ENCODE measurements at places on chromosomes 16 and 17.
A peak's percentile ranks its signal among the peaks of the same experiment; 100 is the strongest.

DNA sequence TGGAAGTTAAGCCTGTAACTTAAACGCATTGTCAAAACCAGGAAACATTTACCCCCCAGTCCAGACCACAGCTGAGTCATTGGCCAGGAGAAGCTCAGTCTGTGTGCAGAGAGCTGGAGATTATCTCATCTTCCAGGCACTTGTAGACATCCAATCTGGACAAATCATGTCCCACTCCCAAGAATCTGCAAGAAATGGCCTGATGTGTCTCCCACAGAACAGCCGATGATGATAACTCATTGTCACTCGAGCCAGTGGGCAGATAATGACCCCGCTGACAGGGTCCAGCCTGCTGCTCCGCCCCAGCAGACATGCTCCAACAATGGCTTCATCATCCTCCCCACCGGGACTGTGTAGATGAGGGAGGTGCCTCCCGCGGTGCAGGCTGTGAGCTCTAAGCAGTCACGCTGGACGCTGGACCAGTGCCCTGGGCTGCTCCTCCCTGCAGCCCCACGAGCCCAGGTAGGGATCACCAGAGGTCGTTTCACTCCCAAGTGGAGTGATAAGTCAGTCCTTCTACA, 322.5 kb downstream of the C16orf95 start:
- DNase-seq: no peak

- no peak for DNase-seq
These were observed 1139.8 kb downstream of the CDH11 start for GRCh38 chr16:63982110-63982509.

GRCh38 chr17:43183921-43184320, 12.9 kb downstream of the NBR1 start:
- no peak for DNase-seq

- DNase-seq: no peak
These were observed 688 bp downstream of the CRK start for GRCh38 chr17:1455291-1455796.

GRCh38 chr16:81275795-81276194, 37.3 kb downstream of the BCO1 start:
- DNase-seq: no peak

DNA sequence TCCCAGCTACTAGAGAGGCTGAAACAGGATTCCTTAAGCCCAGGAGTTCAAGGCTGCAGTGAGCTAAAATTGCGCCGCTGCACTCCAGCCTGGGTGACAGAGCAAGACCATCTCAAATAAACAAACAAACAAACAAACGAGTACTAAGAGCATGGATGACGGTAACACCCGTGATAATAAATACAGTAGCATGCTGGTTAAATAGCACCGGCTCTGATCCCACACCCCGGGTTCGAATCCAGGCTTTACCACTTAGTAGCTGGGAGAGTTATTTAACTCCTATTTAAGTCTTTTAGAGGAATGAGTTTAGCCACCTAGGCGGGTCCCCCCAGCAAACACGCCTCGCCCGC, 301 bp upstream of the METTL22 start:
- DNase-seq: no peak

- DNase-seq: no peak
These were observed 189.7 kb upstream of the SDK2 start for GRCh38 chr17:73833775-73834488.

DNA sequence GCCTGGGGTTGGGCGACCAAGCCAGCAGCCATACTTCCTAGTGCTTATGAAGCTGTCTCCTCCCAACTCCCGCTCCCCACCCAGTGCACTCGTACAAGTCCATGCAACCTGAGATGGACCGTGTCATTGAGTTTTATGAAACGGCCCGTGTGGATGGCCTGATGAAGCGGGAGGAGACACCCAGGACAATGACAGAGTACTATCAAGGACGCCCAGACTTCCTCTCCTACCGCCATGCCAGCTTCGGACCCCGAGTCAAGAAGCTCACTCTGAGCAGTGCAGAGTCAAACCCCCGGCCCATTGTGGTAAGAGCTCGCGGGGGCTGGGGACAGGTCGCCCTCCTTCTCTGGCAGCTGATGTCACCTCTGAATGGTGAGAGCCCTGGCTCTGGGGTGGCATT, 11.0 kb upstream of the KATNB1 start:
- DNase-seq: no peak

GRCh38 chr16:1080801-1081733, 8.5 kb downstream of the SSTR5 start:
- DNase-seq: no peak

GRCh38 chr16:9046667-9047055, 44.8 kb upstream of the HAPSTR1 start:
- no peak for DNase-seq

GRCh38 chr17:6602141-6602540, 38.4 kb downstream of the KIAA0753 start:
- no peak for DNase-seq

- DNase-seq: no peak
These were observed 171.9 kb upstream of the ZNF267 start for GRCh38 chr16:31701734-31702133.

DNA sequence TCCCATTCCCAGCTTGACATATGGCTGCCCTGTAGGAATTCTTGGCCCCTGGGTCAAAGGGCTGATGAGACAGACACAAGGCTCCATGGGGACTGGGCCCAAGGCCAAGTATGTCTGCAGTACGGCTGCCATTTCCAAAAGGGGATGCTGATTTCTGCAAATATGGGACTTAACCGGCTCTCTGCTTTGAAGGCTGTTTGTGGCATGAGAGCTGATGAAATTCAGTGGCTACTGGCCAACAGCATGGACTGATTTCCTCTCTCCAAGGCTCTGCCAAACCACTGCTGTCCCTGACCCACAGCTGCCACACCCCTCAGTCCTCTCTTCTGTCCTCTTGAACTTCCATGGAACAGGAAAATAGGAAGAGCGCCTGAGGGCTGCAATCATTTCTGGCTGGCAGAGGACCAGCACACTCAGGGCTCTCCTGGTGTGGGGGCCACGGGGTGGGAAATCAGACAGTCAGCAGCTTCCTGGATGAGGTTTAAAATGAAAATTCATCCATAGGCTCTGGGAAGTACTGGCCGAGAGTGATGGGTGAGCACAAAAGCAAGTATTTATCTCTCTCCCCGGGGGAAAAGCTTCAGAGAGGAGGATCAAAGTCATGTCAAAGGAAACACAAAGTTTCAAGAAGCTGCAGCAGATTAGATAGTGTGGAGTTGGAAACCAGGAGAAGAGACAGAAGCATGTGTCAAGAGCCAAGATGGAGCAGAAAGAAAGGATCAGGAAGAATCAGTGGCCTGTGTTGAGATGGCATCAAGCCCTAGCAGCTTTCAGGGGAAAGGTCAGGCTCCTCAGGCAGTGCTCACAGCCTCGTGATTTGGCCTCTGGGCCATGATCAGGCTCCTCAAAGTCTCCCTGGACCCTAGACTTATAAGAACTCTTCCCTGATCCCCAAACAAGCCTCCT, 64.1 kb upstream of the SREBF1 start:
- DNase-seq: peak; percentile 94

DNA sequence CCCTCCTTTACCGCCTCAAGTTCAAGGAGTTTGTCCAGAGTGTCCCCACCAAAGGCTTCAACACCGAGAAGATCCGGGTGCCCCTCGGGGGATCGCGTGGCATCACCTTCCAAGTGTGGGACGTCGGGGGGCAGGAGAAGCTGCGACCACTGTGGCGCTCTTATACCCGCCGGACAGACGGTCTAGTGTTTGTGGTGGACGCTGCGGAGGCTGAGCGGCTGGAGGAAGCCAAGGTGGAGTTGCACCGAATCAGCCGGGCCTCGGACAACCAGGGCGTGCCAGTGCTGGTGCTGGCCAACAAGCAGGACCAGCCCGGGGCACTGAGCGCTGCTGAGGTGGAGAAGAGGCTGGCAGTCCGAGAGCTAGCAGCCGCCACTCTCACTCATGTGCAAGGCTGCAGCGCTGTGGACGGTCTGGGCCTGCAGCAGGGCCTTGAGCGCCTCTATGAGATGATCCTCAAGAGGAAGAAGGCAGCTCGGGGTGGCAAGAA, 1.1 kb downstream of the ARL4D start:
- DNase-seq: no peak

- no peak for DNase-seq
These were observed 100.5 kb downstream of the CYB561 start for GRCh38 chr17:63345611-63346010.

DNA sequence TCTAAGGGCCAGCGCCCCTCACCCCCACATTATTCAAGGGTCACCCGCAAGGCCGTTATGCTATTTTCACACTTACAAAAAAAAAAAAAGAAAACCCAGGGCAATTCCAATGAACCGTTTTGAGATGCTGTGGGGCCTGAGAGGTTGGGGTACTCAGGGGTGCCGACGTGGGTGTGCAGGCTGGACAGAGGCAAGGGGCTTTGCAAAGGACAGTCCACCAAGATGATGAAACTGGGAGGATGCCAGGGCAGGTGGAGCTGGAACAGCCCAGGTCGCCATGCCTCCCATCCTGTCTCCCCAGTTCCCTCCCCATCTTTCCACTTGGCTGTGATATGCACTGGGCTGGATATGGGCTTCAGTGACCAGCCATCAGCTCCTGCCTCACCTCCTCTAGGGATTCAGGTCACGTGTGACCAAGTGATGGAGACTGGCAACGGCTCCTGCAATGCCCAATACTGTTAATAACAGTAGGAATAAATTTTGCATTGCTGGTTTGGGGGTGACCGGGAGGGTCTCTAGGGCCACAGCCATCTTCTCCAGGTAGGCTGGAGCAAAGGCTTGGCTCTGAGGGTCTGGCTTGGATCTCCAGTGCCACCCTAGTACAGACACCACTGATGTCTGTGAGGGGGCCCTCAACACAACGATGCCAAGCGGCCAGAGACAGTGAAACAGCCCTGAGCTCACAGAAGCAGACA, 151.3 kb upstream of the TNRC6C start:
- no peak for DNase-seq

GRCh38 chr16:4349332-4349731, 1.8 kb downstream of the PAM16 start:
- no peak for DNase-seq

DNA sequence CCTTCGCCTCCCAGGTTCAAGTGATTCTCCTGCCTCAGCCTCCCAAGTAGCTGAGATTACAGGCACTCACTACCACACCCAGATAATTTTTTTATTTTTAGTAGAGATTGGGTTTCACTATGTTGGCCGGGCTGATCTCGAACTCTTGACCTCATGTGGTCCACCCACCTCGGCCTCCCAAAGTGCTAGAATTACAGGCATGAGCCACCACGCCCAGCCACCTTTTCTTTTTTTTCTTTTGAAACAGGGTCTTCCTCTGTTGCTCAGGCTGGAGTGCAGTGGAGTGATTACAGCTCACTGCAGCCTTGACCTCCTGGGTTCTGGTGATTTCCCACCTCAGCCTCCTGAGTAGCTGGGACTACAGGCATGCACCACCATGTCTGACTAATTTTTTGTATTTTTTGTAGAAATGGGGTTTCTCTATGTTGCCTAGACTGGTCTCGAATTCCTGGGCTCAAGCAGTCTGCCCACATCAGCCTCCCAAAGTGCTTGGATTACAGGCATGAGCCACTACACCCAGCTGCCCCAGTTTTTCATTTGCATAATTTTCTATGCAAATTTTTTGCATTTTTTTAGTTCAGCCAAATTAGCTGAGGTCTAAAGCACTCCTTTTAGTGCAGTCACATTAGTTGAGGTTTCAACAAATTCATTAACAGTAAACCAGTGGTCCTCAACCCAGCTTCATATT, 11.3 kb downstream of the WWP2 start:
- DNase-seq: no peak

- DNase-seq: no peak
These were observed 5.0 kb upstream of the STH start for GRCh38 chr17:45993962-45994627.

DNA sequence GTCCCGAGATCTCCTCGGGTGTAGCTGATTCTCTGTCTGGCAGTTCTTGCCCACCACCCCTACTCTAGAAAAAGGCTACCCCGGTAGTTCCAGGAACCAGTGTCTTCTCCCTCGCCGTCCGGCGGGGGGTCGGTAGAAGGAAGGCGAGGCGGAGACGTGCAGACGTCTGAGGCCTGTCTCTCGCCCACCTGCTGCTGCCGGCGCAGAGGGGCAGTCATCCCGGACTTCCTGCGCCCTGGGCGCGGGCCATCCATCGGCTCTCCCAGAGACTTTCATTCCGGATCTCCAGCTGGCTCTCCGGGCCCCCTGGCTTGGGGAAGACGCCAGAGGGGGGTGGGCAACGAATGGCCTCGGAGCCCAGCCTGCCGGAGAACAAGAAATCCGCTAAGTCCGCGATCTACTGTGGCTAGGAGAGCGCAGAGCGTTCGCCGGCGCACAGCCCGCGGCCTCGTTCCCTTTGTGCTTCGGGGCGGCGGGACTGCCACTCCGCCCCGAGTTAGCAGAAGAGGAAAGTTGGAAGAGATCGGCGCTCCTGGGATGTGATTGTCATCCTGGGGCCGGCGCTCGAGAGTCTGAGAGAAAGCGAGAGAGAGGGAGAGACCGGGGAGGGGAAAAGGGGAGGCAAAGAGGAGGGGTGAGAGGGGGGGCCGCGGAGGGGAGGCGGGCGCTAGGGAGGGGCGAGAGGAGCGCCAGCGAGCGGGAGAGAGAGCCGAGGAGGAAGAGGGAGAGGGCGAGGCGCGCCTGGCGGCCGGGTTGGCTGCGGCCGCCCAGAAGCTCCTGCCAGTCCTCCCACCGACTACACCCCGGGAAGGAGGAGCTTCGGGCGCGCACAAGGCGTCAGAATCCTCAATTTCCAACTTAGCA, at the start of gene IRX5:
Gene IRX5 (plus strand): TSS at position 861 of the 864 bp plus-strand sequence. CDS start 334 bp downstream, outside the sequence.
- DNase-seq: peak; percentile 40
